ENCODE measurements at places on chromosomes 7 and 10. TPM values are rescaled to one million over a fixed set of nuclear protein-coding genes. Genes with fewer than 3 reads are reported as not detected.

Gene FAM25A
- total RNA-seq, result not detected

Gene TNS3
- total RNA-seq, result 64.3 TPM

Gene EIF5AL1
- 1.1 TPM for total RNA-seq

Gene FGL2
- 1.3 TPM for total RNA-seq

Gene GDF10
- not detected for total RNA-seq

Gene LRRD1
- under 0.01 TPM for total RNA-seq

Gene SOSTDC1
- under 0.01 TPM for total RNA-seq

Gene ADAMTS14
- under 0.01 TPM for total RNA-seq

Gene NUB1
- total RNA-seq, result 31.9 TPM

Gene OR2A1
- not detected for total RNA-seq

Gene MACROH2A2
- total RNA-seq, result 17.4 TPM

Gene PODXL
- total RNA-seq, result 1.4 TPM

Gene BNIP3
- 252 TPM for total RNA-seq

Gene SND1
- 294 TPM for total RNA-seq

Gene SPDYE9
- not detected for total RNA-seq

Gene GDF2
- not detected for total RNA-seq

Gene RBM17
- 35.6 TPM for total RNA-seq

Gene NEURL1
- 0.28 TPM for total RNA-seq

Gene PTPRN2
- under 0.01 TPM for total RNA-seq

Gene HGF
- 50.9 TPM for total RNA-seq

Gene FOXK1
- total RNA-seq, result 4.3 TPM

Gene PLEKHS1
- not detected for total RNA-seq

Gene AKR1C1
- 5.0 TPM for total RNA-seq

Gene SEMA3D
- 10.8 TPM for total RNA-seq

Gene ZMYND11
- total RNA-seq, result 72.2 TPM

Gene CALML3
- not detected for total RNA-seq

Gene POU6F2
- total RNA-seq, result not detected

Data from IMR-90 (cell line).